ENCODE measurements at places on chromosomes 4 and X.

GRCh38 chrX:34764852-34765361, 107.8 kb upstream of the TMEM47 start:
- DNase-seq, result no peak

DNA sequence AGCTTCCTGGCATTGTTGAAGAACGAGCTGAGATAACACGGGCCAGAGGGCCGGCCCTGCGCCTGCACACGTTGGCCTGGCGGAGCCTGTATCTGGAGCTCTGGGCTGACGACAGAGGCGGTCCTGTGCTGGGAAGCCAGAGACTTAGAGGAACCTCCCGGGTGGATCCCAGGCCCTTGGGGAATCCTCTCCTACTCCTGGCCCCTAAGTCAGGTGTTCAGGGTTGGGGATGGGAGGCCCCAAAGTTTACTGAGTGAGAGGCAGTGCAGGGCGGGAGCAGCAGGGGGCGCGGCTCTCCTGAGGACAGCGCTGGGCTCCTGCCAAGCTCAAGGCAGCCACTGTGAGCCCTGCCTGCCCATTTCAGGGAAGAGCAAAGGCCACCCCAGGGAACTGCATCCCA, 2.5 kb upstream of the HTRA3 start:
- DNase-seq, result no peak

DNA sequence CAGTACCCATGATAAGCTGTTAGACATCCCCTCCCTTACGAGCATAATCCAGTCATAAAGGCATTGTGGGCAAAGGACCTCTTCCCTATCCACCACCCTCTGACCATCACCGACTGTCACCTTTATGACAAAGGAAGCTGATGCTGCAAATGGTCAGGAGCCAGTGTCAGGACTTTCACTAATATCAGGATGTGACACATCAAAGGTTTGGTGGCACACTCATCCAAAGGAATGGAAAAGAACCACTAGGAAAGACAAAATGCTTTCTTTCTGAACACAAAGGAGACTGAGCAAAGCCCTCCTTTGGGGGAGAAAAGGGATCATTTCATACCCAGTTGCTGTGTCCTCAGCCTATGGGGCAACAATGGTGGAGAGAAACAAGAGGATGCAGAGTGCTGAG, 66.9 kb upstream of the PROM1 start:
- DNase-seq, result no peak

DNA sequence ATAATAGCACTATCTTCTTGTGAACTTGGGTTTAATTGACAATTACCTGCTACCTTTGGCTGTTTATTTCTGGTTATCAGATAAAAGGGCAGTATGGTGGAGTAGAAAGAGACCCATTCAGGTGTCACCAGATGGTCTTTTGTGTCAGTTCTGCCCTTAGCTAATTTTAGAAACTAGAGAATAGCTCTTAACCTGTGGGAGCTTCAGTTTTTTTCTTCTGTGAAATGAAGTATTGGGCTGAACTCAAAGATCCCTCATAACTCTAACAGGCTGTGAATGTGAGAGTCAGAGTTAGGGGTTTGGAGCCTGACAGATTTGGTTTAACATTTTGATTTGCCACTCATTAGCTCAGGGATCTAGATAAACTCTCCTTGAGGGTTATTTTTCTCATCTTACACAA, 335.2 kb downstream of the PPP1R2C start:
- no peak for DNase-seq

- DNase-seq, result peak; percentile 74
These were observed 2.3 kb upstream of the PPP2R3B start for GRCh38 chrX:389021-389441.

GRCh38 chr4:189613207-189613606, 327.5 kb upstream of the FRG1 start:
- no peak for DNase-seq

DNA sequence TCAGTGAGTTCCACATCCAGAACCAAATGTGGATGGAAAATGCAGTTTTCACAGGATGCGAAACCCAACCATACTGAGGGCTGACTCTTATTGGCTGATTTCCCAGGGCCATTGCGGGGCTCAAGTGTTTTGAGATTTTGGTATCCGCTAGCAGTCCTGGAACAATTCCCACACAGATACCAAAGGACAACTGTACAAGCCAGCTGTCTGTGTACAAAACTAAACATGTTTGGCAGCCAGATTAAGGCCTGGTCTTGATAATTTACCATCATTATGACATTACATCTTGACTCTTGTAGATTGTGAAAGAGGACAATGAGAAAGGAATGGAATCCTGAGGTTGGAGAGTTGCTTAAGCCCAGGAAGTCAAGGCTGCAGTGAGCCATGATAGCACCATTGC, 121.9 kb downstream of the DKK2 start:
- no peak for DNase-seq

DNA sequence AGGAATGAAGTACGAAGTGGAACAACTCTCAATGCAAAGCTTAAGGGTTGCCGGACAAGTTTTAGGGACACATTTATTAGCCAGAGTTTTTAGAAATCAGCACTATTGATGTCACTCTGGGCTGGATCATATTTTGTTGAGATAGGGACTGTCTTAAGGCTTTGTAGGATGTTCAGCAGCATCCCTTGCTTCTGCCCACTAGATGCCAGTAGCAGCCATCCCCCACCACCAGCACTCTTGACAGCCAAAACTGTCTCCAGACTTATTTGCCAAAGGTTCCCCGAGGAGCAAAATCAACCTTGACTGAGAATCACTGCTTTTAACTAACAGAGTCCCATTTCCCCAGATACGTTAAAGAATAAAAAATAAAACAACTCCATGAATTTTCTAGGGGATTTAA, 1497.3 kb downstream of the STIM2 start:
- DNase-seq, result peak; percentile 22

DNA sequence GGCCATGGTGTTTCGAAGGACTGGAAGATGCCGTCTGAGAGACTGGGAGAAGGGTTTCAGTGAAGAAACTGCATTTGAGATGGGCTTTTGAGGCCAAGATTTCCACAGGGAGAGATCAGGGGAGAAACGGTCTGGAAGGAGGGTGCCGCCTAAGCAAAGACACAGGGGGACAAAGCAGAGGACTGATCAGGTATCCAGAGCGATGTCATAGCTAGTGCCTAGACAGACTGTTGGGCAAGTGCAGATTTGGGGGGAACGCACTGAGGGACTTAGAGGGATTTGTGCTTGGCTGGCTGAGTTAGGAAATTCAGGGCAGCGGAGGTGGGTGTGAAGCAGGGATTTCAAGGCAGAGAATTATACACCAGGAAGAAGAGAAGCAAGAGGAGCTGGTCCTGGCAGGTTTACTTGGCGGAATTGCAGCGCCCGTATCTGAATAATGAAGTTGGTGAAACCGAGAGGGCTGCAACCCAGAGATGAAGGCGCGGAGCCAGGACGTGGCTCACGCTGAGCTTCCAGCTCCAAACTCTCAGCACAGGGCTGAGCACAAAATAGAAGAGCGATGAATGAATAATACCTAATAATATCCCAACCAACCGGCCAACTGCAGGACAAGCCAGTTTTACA, 106.9 kb downstream of the MAML3 start:
- peak; percentile 90 for DNase-seq

- DNase-seq, result no peak
These were observed 36.8 kb upstream of the SH3RF1 start for GRCh38 chr4:169307576-169307975.

GRCh38 chrX:24153178-24153795, 3.8 kb downstream of the ZFX start:
- DNase-seq, result no peak

DNA sequence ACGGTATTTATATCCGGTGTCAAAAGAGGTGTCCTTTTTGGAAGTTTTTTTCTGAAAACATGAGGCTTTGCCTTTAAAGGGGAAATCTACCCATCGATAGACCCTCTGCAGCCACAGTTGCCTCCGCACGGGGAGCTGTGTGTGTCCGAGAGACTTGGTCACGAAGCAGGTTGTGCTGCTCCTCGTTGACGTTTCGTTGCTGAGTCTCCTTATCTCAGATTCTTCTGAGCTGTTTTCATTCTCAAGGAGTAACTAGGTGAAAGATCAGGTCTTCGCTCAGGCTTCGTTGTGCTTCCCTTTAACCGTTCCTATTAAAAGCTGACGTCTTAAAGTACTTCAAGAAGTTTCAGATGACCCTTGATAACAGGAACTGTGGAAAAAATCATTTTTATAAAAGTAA, 23.8 kb downstream of the TRMT44 start:
- no peak for DNase-seq

GRCh38 chr4:76974150-76974549, 24.6 kb downstream of the SEPTIN11 start:
- DNase-seq, result no peak

DNA sequence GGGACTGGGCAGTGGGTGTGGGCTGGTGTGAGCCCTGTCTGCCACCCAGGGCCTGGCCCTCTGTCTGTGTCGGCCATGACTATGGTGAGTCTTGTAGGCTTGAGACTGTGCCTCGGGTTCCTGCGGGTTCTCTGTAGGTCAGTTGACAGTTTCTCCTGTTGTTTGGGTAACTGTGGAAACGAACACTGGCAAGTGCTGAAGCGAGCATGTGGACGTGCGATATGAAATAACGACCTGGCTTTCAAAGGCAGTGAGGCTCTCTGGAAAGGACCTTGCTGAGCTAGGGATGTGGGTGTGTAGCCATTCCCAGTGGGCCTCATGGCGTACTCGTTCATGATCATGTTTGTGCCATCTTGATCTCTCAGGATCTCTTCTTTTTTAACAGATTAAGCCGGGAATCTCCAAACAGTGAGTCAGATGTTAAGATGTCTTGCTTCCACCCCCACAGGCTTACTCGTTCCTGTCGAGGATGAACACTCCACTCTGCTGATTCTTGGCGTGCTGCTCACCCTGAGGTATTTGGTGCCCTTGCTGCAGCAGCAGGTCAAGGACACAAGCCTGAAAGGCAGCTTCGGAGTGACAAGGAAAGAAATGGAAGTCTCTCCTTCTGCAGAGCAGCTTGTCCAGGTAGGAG, 41.3 kb downstream of the HTT start:
- no peak for DNase-seq

DNA sequence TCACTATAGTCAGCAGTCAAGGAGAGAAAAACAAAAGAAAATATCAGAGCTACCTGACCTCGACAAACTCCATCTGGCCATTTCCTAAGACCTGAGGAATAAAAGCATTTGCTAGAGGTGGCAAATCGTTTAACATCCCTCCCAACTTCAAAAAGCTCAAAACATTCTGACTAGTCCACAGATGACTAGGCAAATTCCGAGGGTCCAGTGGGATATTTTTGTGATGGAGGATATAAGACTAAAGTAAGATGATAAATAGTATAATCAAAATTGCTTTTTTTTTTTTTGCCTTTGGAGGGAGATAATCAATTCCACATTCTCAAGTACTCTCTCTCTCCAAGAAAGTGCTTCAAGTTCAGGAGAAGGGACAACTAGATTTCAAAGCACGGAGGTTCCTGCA, 119.1 kb upstream of the ETNPPL start:
- DNase-seq, result no peak

DNA sequence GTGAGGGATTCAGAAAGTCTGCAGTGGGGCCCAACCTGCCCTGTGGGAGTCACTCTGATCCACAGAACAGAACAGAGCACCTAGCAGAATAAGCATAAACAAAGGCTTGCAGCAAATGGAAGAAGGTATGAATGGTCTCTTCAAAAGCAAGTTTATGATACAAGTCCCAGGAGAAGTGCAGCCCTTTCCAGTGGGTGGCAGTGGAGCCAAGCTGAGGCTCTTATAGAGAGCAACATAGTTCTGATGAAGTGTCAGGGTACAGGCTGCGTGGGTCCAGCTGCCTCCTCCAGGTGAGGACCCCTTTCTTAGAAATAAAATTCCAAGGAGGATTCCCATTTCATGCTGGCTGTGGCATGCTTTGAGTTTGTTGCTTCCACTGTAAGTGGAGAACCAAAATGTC, 88.8 kb upstream of the PAK3 start:
- no peak for DNase-seq

GRCh38 chr4:8278421-8279287, 9.1 kb downstream of the HTRA3 start:
- peak; percentile 63 for DNase-seq

GRCh38 chr4:61275241-61275640, 75.1 kb downstream of the ADGRL3 start:
- no peak for DNase-seq

GRCh38 chr4:26105815-26106699, 192.0 kb downstream of the SMIM20 start:
- DNase-seq, result no peak

- DNase-seq, result no peak
These were observed 95.8 kb upstream of the EFHC2 start for GRCh38 chrX:44439242-44439794.

DNA sequence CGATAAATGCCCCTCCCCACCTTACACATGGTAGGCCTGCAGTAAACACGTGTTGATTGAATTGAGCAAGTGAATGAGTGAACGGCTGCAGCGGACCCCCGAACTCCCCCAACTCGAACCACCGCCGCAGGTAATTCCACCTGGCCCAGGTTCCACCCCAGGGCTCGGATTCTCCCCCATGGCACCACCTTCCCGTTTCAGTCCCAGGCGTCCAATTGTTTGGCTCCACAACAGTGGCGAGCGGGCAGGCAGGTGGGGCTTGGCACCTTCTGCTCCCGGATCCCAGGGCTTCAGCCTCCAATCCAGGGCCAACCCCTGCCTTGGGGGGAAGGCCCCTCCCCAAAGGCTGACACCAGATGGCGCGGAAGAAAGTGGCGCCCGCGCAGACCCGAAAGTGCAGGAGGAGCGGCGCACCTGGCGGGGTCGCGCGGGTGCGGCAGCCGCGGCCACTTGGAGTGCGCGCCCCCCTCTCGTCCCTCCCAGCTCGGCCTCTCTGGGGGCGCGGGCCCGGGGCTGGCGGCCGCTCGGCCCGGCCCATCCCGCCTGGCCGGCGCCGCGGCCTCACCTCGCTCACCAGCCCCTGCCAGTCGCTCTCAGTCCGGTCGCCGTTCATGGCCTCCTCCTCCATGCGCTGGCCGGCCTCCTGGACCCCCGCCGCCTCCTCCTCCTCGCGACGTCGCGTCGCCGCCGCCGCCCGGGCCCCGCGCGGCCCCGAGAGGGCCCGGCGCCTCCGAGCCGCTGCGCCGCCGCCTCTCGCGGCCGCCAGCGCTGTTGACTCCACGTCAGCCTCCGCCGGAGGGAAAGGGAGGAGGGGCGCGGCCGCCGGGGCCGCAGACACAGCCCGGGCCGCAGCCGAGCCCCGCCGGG, at the start of gene CCDC149:
CCDC149 (minus strand) TSS at position 791 of the 867 bp plus-strand sequence; CDS start at position 613, 178 bp downstream.
- peak; percentile 93 for DNase-seq

GRCh38 chr4:186666252-186666651, 57.4 kb downstream of the FAT1 start:
- no peak for DNase-seq

- DNase-seq, result no peak
These were observed 1746.4 kb upstream of the PCDH7 start for GRCh38 chr4:28973587-28974350.

GRCh38 chr4:143294710-143295275, 41.9 kb upstream of the GAB1 start:
- no peak for DNase-seq

DNA sequence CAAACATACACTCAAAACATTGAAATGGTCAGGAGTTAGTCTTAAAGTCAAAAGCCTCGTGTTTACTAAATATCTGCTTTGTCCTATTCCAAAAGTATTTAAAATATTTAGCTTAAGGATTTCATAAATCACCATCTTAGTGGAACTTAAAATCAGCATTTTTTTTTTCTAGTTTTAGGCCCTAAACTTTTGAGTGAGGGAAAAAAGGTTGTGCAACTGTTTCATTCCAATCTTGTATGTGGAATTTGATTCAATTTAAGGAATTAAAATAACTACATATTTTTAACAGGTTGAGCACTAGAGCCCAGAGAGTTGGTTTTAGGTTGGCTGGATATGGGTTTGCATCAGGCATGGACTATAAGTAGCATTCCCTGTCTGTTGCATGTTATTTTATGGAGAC, 35.7 kb upstream of the ANK2 start:
- DNase-seq, result no peak

GRCh38 chr4:76947369-76947768, 2.2 kb upstream of the SEPTIN11 start:
- DNase-seq, result no peak
